ENCODE measurements at places on chromosomes 12 and 14. TPM values are rescaled to one million over a fixed set of nuclear protein-coding genes. Genes with fewer than 3 reads are reported as not detected.
A peak's percentile ranks its signal among the peaks of the same experiment; 100 is the strongest.

- peak; percentile 61 for DNase-seq
Measured at GRCh38 chr14:52023518-52023917, 34.2 kb downstream of the RTRAF start.

DNA sequence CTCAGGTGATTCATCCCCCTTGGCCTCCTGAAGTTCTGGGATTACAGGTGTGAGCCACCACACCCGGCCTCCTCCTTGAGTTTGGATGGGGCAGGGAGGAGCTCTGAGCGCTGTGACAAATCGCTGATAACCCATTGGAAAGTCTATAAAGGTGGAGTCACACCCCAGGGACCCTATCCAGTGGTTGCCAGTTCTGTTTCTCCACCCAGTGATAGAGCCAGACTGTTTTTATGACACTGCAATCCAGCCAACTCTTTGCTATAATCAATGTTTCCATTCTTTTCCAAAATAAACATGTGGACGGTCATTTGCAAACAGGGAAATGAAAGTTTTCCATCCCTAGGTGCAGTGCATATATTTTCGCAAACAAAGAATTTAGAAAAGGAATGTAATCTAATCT, 142.0 kb upstream of the PELI2 start:
- DNase-seq: no peak

- DNase-seq: peak; percentile 67
Measured at GRCh38 chr12:12803186-12803585, 10.0 kb upstream of the DDX47 start.

DNA sequence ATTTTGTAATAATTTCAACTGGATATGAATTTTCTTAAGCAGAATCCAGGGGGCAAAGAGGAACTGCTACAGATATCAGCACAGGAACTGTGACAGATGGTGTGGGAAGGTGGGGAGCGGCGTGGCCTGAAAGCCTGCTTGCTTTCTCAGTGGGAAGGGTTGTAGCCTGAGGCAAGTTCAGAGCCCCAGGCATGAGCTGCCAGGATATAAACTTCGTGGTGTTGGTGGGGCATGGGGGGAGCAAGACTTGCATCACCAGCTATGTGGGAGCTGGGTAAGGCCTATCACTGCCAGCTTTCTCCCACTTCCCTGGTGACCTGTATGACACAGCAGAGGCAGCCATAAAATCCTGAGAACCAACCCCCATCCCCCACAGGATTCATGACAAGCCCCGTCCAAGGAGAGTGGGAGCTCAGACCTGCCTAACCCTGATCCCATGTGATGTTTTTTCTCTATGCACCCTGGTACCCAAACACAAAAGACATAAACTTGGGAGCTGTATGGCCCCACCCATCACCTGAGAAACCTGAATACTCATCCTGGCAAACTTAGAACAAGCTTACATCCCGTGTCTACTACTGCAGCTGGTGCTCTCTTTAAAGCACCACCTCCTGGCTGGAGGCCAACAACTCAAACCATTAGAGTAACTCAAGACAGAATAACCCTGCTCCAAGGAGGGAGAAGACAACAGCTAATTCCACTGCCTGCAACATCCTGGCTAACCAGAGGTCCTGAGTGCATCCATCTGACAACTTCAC, 16.5 kb downstream of the CLEC1A start:
- no peak for DNase-seq

DNA sequence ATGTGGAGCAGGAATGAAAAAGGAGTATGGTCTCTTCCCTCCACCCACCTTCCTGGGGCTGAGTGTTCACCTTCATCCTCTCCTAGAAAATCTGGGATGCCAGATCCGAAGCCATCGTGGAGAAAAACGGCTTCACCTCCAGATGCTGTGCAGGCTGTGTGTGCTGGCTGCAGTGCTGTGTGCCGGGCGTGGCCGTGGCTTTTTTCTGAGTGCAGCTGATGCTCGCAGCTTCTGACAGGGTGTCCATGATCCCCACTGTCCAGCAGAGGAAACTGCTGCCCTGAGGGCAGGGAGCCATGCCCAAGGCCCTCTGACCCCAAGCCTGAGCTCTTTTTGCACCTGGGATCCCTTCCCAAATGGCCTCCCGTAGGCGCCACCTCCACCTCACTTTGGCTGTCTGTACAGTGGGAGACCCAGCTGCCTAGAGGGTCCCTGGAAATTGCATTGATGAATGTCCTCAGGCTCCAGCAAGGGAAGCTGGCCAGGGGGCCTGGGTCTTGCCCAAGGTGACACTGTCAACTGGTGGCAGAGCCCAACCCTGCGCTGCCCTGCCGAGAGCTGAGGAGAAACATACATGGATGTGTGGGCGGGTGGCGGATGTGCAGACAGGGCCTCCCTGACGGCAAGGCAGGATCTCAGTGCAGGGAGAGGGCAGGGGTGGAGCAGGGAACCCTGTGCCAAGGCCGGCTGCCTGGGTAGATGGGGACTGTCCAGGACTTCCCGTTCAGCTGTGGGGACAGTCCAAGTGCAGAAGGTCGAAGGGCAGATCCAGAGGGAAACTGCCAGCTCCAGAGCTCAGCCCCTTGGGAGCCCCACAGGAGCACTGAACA, 53.3 kb downstream of the BEGAIN start:
- DNase-seq: peak; percentile 19

GRCh38 chr12:121676190-121676589, 6.7 kb upstream of the MORN3 start:
- no peak for DNase-seq

DNA sequence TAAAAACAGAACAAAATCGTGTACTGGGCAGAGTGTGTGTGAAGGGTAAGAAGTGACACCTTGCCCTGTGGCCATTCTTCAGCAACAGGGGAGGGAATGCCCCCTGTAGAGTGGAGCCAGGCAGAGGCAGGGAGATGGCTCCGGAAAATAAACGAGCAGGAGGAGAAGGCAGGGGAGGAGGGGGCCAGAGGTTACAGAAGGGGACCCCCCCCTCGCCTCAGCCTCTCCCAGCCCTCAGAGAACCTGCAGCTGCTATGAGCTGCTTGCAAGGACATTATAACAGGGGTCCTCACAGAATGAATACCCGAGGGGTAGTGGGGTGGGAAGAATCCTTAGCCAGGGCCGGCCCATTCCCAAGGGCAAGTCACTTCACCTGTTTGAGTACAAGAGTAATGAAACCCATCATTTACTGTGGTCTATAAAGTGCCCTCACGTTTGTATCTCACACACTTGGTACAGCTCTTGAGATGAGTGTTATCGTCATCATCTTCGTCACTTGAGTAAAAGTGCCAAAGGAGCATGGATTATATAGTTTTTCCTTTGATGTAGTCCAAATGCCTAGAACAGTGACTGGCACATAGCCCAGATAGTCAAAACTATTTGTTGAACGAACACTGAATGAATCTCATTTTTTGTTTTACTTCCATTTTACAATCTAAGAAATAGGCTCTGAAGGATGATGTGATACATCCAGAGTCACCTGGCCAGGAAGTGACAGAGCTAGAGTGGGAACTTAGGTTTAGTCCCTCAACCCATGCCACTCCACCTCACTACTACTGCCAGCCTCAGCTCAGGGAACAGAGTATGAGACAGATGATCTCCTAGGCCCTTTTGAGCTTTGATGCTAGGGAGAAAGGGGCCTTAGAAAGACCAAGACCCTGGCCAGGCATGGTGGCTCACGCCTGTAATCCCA, 14.5 kb downstream of the SCNN1A start:
- DNase-seq: no peak

DNA sequence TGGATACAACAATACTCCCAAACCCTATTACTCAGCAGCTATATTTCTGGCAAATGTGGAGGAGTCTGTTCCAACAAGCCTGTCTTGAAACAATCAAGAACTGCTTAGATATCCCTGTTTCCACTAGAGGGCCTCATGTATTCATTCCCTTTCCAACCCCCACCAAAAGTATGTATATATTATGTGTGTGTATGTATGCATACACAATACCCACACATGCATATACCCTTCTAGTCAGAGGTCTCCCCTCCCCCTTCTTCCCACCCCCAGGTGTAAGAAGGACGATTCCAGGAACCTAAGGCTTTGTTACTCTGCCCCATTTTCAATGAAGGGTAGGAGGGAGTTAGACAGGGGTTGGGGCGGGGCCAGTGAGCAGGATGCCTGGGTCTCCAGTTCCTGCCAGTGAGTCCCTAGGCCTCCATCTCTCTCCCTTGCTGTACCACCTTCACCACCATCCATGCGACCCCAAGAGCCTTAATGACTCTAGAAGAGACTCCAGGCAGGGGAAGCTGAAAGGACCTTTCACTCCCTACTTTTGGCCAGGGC, at the start of gene DGKA:
Gene DGKA (plus strand): TSS at position 392 of the 546 bp plus-strand sequence. CDS start 5,342 bp downstream, outside the sequence.
- no peak for DNase-seq

DNA sequence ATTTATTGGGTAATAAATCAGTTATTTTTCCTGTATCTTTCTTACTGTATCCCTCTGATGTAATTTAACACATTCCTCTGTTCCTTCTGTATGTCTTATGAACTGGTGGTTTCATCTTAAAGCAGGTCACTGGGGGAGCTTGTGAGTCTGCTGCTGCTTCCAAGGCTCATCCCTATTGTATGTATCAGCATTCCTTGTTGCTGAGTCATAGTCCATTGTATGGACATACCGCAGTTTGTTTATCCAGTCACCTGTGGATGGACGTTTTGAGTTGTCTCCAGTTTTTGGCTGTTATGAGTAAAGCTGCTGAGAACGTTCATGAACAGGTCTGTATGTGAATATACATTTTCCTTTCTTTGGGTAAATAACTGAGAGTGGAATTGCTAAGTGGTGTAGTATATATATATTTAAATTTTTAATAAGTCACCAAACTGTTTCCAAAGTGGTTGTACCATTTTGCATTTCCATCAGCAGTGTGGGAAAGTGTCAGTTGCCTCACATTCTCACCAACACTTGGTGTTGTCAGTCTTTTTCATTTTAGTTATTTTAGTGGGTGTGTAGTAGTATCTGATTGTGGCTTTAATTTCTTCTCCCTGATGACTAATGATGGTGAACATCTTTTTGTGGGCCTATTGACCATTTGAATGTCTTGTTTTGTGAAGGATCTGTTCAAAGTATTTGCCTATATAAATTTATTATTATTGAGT, 82.7 kb downstream of the BEGAIN start:
- DNase-seq: no peak

- DNase-seq: no peak
Measured at GRCh38 chr14:87468531-87468930, 524.5 kb downstream of the GALC start.

- DNase-seq: no peak
Measured at GRCh38 chr14:22393796-22394195, 195.2 kb downstream of the DAD1 start.

DNA sequence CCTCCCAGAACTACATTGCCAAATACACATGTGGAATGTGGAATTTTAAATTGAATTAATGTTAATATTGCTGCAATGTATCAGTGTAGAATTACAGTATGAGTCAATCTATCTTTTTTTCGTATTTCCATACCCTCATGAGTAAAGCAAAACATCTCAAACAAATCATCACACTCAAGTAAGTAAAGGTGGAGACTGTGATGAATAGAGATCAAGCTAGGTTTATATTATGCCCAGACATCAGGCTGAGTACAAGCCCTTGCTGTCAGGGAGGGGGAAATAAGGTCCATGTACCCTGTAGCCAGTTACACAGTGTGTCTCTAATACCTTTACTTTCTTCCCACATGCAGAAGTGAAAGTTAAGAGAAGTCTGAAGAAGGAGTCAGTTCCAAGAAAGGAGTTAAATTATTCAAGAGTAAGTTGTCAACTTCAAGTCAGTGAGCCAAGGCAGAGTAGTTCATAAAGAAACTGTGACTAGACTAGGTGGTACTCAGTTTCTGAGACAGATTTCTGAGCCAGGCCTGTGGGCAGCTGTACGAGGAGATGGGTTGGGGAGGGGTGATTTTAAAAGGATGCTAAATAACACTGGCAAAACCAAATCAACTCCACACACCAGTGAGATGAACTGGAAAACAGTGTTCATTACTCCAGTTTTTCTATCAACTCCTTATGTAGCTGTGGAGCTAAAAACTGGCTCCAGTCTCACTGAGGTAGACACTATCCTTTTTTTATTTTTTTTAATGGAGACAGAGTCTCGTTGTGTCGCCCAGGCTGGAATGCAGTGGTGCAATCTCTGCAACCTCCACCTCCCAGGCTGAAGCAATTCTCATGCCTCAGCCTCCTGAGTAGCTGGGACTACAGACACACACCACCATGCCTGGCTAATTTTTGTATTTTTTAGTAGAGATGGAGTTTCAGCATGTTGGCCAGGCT, 23.8 kb upstream of the STK38L start:
- DNase-seq: no peak

GRCh38 chr14:90000935-90001334, 45.2 kb downstream of the TDP1 start:
- DNase-seq: no peak

DNA sequence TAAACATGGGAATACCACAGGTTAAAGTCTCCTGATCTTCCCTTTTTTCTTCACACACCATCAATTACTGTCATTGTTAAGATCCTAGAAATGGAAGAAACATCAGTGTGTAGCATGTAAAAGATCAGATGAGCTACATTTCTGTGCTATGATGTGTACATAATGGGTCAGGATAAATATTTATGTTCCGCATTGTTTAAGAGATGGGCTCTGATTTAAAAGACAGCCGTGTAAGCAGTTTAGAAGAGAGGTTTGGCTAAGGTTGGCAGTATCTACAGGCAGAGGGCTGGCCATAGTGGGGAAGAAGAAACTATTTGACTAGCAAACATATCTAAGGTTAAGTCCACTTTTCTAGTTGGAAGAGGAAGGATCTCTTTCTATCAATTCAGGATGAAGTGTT, 49.4 kb downstream of the LRRC9 start:
- no peak for DNase-seq

DNA sequence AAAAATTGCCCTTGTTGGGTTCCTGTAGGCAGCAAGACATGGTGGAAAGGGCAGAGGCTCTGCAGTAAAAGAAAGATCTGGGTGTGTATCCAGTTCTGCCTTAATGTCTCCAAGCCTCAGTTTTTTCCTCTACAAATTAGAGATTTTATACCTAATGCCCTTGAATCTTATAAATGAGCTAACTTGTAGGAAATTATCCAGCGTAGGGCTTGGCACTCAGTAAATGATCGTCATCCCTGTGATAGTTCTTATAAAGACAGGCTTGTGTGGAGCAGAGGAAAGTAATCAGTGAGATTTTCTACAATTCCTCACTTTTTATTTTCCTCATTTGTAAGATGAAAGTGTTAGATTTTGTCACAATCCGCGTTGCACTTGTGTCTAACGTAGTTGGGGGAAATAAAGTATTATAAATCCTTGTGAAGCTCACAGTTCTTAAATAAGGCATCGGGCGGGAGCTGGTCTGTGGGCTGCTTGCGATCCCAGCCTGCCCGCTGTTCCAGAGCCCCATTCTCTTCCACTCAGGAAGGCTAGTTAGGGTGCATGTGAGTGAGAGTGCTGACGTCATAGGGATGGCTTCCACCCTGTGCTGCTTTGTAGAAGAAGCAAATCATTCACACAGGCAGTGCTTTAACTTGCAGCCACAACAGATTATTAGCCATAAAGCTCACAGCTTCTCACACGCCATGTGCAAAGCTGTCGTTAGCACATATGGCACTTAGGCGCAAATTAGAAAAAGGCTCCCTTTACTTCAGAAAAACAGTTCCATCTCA, 87.6 kb downstream of the EML1 start:
- DNase-seq: no peak

Gene FBRSL1
- total RNA-seq: 57.0 TPM

Gene NYNRIN
- total RNA-seq: 9.3 TPM

Gene CLECL1
- total RNA-seq: not detected

Gene MEG3
- 19.8 TPM for total RNA-seq

All from heart left ventricle (tissue), 16 donors.